ENCODE measurements at places on chromosomes 3 and 15. TPM values are rescaled to one million over a fixed set of nuclear protein-coding genes. Genes with fewer than 3 reads are reported as not detected.

The TUSC7 gene
- not detected for total RNA-seq

The C3orf70 gene
- 0.03 TPM for total RNA-seq

The CEP70 gene
- 15.9 TPM for total RNA-seq

The ARHGAP11A gene
- total RNA-seq: 69.8 TPM

The CCDC54 gene
- not detected for total RNA-seq

The GPR176 gene
- total RNA-seq: 11.6 TPM

The TRIM71 gene
- total RNA-seq: not detected

The CD96 gene
- total RNA-seq: not detected

The ARL6IP5 gene
- 77.0 TPM for total RNA-seq

The GOLGA8J gene
- not detected for total RNA-seq

The MYZAP gene
- 1.3 TPM for total RNA-seq
